ENCODE measurements at places on chromosomes 3 and 15.

DNA sequence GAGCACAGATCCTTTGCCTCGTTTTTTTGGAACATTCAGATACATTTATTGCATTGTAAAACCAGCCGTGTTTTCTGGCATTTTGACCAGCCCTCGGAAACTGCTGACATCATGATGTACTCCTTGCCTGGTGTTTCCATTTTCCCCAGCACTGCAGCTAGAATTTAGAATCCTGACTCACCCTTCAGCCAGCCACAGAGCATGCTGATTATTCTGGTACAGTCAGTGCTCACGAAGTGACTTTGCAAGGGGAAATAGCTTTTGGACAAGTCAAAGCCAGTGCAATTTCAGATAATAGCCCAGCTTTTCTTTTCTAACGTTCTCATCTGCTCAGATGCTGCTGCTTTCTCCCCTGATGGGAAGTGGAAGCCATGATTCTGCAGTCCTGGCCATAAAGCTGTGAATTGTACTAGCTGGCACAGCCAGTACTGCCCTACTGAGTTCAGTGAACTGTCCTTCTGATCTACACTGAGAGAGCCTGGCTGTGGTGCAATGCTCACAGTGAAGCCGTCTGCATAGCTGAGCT, 12.1 kb upstream of the CNBP start:
- DNase-seq = no peak

- DNase-seq = no peak
Measured at GRCh38 chr15:74326746-74327145, 40.7 kb downstream of the CYP11A1 start.

- DNase-seq = no peak
Measured at GRCh38 chr15:48721061-48721810, 75.7 kb upstream of the FBN1 start.

DNA sequence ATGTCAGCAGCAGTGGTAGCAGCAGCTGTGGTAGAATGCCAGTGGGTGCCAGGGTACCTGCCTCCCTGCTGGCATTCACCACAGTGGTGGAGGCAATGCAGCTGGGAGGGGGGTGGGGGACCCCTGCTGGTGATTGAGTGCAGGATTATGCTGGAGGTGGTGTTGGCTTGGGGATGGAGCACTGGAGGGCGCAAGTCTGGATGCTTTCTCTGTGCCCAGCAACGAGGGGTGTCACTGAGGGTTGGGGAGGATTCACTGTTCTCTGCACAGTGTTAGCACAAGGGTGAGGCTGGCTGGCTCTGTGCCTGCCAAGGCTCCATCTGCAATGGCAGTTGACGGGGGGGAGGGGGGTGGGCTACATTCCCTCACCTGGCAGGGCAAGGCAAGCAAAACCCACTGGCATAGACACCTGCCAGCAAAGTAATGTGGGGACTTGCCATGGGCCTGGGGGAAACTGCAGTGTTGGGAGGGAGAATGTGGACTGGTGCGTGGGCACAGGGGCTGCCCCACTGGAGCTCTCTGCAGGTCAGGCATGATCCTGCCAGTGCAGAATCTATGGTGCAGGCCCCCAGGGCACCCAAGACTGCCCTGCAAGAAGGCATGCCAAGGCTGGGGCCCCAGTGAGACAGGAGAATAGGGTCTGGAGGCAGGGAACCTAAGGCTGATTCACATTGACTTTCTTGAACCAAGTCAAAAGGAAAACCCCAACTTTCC, 64.3 kb downstream of the MINDY4B start:
- DNase-seq = no peak

- no peak for DNase-seq
Measured at GRCh38 chr3:100706365-100706764, 2.9 kb upstream of the TFG start.

GRCh38 chr3:142595951-142596725, at the start of gene PLS1:
TSS of gene PLS1 (plus strand) at chr3:142596393. CDS start at chr3:142664238, 67,845 bp downstream.
- DNase-seq = peak; percentile 77

DNA sequence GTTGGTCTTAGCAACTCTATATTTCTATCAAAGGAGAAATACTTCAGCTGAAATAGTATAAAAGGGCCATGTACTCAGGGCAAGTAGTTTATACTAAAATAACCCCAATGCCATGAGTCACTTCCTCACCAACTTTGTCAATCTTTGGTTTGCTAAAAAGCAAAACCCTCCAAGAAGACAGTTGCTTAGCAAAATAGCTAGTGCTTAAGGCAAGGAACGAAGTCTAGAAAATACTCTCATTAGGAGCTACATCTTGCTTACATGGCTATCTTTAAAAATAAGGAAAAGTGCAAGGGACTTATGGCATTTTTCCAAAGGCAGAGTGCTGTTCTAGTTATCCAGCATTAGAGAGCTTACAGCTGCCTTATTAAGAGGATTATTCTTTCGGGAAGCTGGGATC, 28.4 kb downstream of the P3H2 start:
- DNase-seq = no peak

DNA sequence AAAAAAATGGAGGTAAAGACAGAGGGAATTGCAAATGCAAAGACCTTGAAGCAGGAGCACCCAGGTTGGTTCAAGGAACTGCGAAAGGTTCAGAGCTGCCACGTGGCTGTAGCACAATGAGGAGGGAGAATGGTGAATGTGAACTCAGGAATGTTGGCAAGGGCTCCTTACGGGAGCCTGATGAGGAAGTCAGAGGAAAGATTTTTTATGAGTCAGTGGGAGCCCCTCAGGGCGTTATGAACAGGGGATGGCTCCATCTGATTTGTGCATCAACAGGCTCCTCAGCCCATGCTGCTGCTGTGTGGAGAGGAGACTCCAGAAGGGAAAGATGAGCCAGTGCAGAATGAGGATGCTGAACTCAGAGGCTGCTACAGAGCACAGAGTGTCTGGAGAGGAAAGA, 194.4 kb downstream of the ARRDC4 start:
- DNase-seq = no peak

DNA sequence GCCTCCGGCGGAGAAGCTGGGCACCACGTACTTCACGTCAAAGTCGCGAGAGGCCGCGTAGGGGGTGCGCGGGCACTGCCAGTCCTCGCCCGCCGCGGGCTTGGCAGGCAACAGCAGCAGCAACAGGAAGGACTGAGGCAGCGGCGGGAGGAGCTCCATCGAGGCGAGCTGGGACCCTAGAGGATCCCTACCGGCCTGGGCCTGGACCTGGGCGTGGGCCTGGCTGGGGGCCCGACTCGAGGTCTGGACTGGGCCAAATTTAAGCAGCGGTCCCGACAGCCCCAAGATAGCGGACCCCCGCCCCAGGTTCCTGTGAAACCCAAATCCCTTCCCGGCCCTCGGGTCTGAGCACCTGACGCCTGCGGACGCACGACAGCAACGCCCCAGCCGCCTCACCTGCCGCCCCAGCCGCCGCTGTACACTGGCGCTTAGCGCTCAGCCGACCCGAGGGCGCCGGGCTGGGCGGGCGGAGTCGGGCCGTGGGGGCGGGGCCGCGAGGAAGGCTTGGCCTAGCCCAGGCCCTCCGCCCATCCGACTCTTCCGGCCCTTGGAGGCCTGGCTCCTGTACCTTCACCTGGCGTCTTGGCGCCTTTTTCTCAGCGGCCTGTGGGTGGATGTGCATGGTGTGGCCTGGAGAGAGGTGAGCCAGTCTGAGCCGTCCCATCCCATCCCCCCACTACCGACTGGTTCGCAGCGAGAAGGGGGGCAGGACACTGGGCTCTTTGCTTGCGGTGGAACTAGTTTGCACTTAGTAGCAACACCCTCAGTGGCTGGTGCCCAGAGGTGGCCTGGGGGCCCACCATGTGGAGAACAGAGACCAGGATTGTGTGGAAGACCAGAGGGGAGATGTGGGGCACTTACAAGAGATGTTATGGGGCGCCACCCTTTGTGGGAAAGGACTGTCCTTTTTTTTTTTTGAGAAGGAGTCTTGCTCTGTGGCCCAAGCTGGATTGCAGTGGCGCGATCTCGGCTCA, at the start of gene MST1R:
Gene MST1R, minus strand, starts transcription at position 423 of the 974 bp plus-strand sequence. Its CDS starts 264 bp downstream, at position 159.
- DNase-seq = peak; percentile 52

GRCh38 chr3:94015025-94015424, 13.4 kb downstream of the STX19 start:
- DNase-seq = no peak

GRCh38 chr15:65947041-65947440, 77.8 kb downstream of the RAB11A start:
- no peak for DNase-seq

GRCh38 chr15:72532991-72533601, 59.0 kb downstream of the ARIH1 start:
- peak; percentile 3 for DNase-seq

DNA sequence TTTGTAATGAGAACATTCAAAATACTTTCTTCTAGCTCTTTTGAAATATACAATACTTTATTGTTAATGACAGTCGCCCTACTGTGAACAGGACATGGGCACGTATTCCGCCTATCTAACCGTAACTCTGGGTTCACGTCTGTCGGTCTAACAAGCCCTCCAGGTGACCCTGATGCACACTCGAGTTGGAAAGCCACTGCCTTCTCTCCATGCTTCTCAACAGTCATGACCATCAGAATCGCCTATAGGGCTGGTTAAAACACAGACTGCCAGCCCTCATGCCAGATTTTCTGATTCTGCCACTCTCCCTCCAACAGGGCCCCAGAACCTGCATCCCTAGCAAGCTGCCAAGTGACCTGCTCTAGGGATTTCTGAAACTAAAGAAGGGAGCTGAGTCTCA, 140.2 kb downstream of the FOXP1 start:
- DNase-seq = no peak

DNA sequence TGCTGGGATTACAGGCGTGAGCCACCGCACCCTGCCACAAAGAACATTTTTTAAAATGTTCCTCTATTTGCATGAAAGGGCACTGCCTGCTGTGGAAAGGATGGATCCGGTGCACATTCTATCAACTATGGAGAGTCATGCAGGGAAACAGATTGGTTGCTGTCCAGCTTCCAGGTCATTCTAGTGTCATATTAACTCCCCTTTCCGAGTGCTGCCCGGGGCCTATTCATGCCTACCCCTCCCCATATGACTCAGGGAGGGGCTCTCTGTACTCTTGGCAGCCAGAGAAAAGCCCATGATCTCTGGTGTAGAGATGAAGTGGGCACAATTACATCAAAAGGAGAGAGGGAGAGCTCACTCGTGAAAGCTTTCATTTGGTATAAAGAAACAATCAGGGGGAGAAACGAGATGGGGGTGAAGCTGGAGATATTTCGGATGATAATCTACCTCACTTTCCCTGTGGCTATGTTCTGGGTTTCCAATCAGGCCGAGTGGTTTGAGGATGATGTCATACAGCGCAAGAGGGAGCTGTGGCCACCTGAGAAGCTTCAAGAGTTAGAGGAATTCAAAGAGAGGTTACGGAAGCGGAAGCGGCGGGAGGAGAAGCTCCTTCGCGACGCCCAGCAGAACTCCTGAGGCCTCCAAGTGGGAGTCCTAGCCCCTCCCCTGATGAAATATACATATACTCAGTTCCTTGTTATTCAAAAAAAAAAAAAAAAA, 16.1 kb upstream of the AHSG start:
- no peak for DNase-seq

- DNase-seq = no peak
Measured at GRCh38 chr15:90219421-90220141, 14.2 kb downstream of the CIB1 start.

DNA sequence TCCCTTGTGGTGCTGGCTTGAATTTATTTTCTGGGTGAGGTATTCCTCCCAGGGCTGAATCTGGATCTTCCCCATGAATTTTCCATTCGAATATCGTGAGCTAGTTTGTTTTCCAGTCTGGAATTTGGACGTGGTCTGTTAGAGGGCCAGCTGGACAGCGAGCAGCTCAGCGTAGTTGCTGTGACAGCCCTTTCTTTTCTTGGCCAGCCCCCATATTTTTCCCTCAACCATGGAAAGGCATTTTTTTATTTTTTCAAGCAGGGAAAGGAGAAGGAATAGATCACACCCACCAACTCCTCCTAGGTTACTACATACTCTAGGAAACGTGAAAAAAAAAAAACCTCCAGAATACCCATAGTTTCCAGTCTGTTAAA, 152.0 kb downstream of the KLHL25 start:
- no peak for DNase-seq

DNA sequence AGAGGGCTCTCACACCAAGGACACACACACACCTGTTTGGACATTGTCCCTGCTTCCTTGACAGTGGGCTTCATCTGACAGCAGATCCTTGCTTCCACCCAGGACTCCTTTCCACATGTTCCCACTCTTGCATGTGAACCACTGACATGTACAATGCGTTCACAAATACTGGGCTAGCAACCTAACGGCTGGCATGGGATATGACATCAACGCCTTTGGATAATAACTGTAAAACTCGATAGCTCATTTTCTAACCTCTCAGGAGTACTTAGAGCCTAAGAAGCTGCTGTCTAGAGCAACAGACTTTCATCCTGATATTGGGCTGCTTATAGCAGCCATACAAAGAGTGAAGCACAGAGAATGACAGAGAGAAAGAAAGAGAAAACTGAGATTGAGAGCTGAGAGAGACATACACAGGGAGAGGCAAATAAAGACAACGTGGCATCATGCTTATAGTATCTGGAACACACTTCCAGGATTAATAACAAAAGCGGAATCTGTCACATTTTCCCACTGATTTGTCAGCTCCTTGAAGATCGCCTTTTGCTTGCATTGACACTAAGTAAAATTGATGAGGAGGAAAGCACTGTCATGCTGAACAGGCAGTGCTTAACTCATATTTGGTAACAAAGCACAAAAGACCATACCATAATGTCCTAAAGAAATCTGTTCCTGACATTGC, 1.7 kb downstream of the GUCA1C start:
- DNase-seq = no peak

Data from stimulated activated CD4-positive, alpha-beta T cell treated with anti-CD3 and anti-CD28 coated beads, Interleukin-12 subunit alpha, Interleukin-12 subunit beta, amount 100 ng/mL, for 24 hours (primary cell).